Esophagus squamous epithelium (tissue), 5 donors: ENCODE measurements at places on chromosomes 6 and 20. TPM values are rescaled to one million over a fixed set of nuclear protein-coding genes. Genes with fewer than 3 reads are reported as not detected.

GRCh38 chr6:145866456-145867396 lies 52.1 kb upstream of the FBXO30 start:
- H3K4me3 ChIP-seq, result no peak overlapping the region
- peaks cover 6% of the 10 kb centered on the region for H3K4me1 ChIP-seq
- no peaks in the 10 kb centered on the region for H3K27me3 ChIP-seq
- no peak overlapping the region for H3K27ac ChIP-seq
- DNase-seq, result no peak
- no peaks in the 10 kb centered on the region for H3K36me3 ChIP-seq

GRCh38 chr20:910870-911770 lies 5.0 kb downstream of the ANGPT4 start:
- no peak overlapping the region for H3K4me3 ChIP-seq
- no peak for DNase-seq

Gene FAXC
- 5.9 TPM for total RNA-seq

GRCh38 chr20:24764027-24764793 lies 184.9 kb upstream of the CST7 start:
- H3K36me3 ChIP-seq, result no peaks in the 10 kb centered on the region
- no peaks in the 10 kb centered on the region for H3K4me1 ChIP-seq
- H3K4me3 ChIP-seq, result no peak overlapping the region
- no peak for DNase-seq
- H3K27me3 ChIP-seq, result no peaks in the 10 kb centered on the region
- no peak overlapping the region for H3K27ac ChIP-seq

GRCh38 chr6:54784011-54784410 lies 62.6 kb upstream of the FAM83B start:
- DNase-seq, result no peak
- H3K27me3 ChIP-seq, result no peaks in the 10 kb centered on the region
- H3K4me1 ChIP-seq, result no peaks in the 10 kb centered on the region

Gene KHDC1
- 1.9 TPM for total RNA-seq

GRCh38 chr6:17212546-17213371 lies 68.4 kb upstream of the RBM24 start:
- H3K27me3 ChIP-seq, result no peaks in the 10 kb centered on the region
- no peak for DNase-seq
- no peaks in the 10 kb centered on the region for H3K4me1 ChIP-seq
- H3K4me3 ChIP-seq, result no peak overlapping the region
- no peaks in the 10 kb centered on the region for H3K36me3 ChIP-seq
